Bronchial epithelial cell (primary cell): ENCODE measurements at places on chromosomes 5 and 9.
A peak's percentile ranks its signal among the peaks of the same experiment; 100 is the strongest.

- no peak for DNase-seq
These were observed 23.1 kb downstream of the LNPEP start for GRCh38 chr5:96958977-96959376.

DNA sequence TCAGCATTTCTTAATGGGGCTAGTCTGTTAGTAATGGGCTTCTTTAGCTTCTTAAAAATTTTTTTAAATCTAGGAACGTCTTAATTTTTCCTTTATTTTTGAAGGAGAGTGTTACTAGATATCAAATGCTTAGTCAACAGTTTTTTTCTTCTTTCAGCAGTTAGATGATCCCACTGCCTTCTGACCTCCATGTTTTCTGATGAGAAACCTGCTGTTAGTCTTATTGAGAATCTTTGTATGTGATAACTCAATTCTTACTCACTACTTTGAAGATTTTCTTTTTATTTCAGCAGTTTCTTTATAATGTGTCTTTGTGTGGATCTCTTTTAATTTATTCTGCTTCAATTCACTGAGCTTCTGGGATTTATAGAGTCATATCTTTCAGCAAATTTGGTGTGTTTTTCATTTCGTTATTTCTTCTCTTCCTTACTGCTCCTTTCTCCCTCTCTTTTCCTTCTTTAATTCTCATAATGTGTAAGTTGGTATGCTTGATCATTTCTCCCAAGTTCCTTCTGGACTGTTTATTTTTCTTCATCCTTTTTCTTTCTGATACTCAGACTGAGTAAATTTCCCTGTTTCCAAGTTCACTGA lies 205.8 kb downstream of the RANBP17 start:
- DNase-seq = no peak

- no peak for DNase-seq
These were observed 9.9 kb downstream of the PLK2 start for GRCh38 chr5:58450018-58450417.

DNA sequence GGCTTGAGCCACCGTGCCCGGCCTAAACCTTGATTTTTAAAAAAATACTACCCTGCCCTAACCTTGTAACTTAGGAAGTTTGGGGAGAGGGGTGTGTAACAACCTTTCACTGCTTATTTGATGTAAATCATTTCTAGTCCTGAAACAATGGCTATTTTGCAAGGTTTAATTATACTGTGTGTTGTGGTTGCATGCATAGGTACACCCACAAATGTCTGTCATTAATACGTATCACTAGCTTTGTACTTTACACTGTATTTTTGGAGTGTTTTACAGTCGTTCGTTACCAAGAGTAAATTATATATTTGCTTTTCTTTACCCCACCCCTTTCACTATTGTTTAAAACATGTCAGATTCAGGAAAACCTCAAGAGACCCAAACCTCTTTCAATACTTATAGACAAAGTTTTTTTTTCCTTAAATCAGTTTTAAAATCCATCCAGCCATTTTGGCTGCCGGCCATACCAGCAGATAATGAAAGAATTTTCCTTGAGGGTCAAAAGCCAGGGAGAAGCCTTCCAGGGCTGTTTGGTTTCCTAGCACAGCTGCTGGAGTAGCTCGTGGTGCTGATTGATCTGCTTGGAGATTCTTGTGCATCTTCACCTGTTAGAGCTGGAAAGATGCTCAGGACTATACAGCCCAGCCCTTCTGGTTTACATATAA lies 50.7 kb downstream of the DOCK8 start:
- no peak for DNase-seq

DNA sequence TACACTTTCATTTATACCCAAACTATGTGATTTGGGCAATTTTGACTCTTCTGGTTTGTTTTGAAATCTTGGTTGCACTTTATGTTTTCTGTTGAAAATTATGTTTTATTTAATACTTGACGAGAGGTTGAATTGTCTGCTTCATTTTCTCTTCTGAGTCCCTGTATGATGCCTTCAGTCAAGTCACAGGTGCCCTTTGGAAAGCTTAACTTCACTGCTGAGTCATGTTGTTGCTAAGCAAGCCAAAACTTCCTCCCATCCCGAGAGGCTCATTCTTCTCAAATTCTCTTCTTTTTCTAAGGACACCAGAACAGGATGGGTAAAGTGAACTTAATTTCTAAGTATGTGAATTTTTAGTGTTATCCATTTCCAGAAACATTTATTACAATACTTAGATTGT lies 455.3 kb upstream of the PTGER4 start:
- peak; percentile 44 for DNase-seq

GRCh38 chr9:78783743-78784142 lies 486.8 kb downstream of the PSAT1 start:
- peak; percentile 7 for DNase-seq

GRCh38 chr5:119323601-119324000 lies 32.2 kb upstream of the TNFAIP8 start:
- peak; percentile 99 for DNase-seq

DNA sequence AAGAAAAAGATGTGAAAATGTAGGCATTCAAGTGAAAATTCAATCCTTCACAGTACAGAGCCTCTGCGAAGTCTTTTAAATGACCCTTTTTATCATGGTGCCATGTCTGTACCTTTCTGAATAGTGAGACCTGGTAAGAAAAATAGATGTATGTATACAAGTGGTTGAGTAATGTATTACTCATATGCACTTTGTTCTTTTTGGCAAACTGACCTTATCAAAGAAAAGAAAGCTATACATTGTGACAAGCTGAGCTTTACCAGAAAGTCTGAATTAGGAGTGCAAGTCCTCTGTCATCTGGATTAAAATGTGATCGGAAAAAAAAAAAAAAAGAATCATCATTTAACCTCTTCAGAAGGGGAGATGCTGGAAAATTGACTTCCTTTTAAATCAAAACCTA lies 356.4 kb upstream of the CCNH start:
- DNase-seq = peak; percentile 44

DNA sequence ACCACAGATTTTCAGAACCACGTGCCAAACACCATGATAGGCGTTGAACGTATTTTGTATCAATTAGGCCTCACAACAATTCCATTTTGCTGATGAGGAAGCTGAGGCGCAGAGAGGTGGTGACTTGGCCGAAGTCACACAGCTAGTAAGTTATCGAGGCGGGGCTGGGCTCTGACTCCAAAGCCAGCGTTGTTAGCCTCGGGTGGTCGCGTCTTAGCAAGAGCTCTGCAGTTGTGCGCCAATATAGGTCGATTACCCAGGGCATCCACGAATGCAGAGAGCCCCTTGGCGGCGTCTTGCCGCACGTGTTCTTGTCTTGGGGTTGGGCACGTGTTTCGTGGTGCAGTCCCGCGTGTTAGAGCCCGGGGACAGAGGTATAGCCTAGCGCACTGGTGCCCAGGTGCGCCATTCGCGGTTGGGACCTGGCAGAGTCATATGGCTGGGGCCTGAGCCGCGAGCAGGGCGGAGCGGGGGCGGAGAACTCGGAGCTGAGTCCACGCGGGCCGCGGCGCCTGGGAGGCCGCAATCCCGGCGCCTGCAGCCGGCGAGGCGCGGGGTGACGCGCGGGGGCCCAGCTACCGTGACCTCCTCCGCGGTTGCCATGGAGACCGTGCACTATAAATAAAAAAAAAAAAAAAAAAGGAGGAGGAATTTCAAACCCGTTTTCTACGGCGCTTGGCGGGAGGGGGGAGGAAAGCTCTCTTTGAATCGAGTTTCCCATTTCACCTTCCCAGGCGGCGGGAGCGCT lies 62.3 kb downstream of the CXXC5 start:
- no peak for DNase-seq

DNA sequence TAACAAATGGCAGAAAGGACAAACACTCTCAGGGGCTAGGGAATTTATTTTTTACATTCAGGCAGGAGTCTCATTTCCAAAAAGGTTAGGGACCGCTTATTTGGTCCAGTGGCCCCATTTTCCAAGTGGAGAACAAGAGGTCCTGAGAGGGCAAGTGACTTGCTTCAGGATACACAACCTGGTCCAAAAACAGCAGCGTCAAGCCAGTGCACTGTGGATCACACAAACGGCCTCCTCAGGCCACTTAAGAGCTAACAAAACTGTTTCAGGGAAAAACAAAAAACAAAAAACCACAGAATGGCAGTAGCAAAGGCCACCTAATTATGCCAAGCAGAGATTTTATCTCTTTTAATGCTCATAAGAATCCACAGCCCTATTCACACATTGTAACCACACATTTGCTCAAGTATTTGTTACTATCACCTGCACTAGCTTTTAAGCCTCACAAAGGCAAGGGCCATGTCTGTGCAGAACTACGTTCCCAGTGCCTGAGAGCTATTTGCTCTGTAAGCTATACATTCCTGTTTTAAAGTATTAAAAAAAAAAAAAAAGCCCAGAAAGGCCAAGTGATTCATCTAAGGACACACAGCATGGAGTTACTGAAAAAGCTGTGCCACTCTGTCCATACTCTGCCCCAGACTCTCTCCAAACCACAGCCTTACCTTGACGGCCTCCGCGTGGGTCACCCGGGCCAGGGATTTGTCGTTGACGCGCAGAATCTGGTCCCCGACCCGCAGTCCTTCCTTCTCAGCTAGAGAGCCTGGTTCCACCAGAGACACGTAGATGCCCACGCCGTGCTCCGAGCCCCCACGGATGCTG lies 1.5 kb downstream of the WHRN start:
- DNase-seq = no peak

GRCh38 chr9:14321517-14322130 lies 7.7 kb upstream of the NFIB start:
- peak; percentile 36 for DNase-seq

DNA sequence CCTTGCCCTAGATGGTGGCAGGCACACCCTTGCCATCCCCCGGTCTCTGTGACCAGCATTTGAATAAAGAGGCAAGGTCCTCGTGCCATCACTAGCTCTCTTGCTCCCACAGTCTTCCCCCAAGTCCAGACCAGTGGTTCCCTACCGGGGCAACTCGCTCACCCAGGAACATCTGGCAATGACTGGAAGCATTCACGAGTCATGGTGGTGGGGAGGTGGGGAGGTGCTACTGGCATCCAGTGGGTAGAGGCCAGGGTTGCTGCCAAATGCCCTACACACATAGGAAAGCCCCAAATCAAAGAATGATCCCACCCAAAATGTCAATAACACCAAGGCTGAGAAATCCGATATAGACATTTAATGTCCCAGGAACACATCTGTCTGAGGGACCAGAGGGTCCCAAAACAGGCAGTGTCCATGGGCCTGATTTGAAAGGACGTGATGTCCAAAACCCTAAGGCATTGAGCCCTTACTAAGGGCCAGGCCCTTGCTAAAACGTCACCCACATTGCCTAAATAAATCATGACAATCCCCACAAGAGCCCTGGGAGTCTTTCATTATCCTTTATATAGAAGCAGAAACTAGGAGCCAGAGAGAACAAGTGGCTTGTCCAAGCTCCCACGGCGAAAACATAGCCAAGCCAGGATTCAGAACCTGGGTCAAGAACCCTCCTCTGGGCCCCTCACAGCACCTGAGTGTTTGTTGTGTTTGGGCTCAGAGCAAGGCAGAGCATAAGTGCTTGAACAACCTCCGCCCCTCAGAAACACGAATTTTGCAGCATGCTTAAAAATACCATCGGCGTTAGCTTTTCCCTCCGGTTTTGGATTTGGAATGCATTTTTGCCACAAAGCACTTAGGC lies 119.3 kb upstream of the WWC1 start:
- no peak for DNase-seq

DNA sequence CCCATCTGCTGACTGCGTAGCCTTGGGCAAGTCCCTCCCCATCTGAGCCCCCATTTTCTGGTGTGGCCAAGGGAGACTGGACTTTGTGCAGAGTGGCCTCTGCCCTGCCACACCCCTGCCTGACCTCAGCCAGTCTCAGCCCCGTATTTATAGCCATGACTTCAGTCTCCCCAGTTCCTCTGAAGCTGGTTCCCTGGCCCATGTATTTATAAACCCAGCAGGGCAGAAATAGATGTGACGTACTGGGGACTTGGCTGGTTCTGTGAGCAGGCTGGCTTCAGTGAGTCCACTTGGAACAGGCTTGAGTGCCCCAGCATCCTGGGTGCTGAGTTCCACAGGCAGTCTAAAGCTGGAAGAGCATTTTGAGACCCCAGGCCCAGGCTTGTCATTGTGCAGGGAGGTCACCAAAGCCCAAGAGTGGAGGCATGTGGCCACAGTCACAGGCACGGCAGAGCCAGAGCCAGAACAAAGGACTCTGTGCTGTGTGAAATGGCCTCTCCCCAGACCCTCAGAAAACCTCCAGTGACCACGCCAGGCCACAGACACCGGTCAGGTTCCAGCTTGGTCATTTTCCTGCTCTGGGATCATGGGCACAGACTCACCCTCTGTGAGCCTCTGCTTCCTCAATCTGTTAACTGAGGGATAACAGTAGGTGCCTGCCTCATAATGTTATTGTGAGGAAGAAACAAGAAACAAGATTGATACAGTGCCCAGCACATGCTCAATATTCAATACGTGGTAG lies 30.4 kb upstream of the SYNPO start:
- DNase-seq = no peak

DNA sequence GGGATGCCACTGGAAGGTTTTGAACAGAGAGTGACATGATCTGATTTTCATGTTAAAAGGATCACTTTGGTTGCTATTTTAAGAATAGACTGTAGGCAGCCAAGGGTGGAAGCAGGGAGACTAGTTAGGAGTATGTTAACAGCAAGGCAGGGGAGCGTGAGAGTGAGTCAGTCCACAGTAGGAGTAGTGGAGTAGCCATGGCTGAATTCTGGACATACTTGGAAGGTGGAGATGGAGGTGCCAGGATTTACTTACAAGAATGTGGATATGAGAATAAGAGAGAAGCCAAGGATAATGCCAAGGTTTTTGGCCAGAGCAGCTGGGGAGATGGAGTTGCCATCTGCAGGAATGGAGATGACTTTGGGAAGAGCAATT lies 118.8 kb downstream of the GALNT10 start:
- DNase-seq = no peak

DNA sequence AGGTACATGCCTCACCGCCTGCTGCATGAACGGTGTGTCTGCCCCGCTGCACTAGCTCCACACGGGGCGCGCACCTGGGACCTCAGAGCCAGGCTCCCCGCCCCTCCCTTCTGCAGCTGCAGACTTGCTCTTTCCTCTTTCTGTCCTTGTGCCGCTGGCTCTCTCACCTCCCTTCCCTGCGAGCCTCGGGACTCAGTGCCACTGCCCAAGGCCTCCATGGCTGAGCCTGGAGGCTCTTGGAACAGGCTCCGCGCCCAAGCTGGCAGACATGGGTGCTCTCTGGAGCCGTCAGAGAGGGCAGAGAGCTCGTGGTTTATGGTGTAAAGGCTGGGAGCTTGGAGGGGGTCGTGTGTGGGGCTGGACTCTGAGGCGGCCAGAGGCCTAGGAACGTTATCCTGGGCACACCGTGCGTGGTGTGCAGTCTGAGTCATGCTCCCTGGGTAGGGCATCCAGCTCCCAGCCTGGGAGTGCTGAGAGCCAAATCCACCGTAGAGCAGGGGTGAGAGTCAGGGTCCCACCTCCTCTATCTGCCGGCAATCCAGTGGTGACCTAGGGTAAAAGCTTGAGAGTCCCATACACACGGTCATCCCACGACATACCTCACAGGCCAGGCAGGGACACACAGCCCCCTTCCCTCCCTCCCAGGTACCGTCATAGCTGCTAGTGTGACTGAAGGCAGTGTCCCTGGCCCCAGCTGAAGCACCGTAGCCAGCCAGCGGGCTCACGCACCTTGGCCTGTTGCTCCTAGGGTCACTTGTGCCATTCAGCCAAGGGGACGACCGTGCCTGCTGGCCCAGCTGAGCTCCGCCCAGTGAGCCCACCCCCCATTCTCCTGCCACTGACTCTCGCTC lies 22.4 kb downstream of the GOLGA2 start:
- DNase-seq = no peak

GRCh38 chr9:88998911-88999310 lies 7.6 kb downstream of the S1PR3 start:
- no peak for DNase-seq

GRCh38 chr5:54544044-54544443 lies 26.5 kb downstream of the SNX18 start:
- no peak for DNase-seq
